ENCODE measurements at places on chromosomes 7 and 10. TPM values are rescaled to one million over a fixed set of nuclear protein-coding genes. Genes with fewer than 3 reads are reported as not detected.

Gene ABCC2
- polyA plus RNA-seq = 9.5 TPM

Gene CYP3A4
- polyA plus RNA-seq = 0.17 TPM

Gene SLC18A2
- 1.3 TPM for polyA plus RNA-seq

Gene INPP5F
- polyA plus RNA-seq = 58.8 TPM

- DNase-seq = no peak
Measured at GRCh38 chr10:85864868-85865526, 501.6 kb downstream of the GRID1 start.

DNA sequence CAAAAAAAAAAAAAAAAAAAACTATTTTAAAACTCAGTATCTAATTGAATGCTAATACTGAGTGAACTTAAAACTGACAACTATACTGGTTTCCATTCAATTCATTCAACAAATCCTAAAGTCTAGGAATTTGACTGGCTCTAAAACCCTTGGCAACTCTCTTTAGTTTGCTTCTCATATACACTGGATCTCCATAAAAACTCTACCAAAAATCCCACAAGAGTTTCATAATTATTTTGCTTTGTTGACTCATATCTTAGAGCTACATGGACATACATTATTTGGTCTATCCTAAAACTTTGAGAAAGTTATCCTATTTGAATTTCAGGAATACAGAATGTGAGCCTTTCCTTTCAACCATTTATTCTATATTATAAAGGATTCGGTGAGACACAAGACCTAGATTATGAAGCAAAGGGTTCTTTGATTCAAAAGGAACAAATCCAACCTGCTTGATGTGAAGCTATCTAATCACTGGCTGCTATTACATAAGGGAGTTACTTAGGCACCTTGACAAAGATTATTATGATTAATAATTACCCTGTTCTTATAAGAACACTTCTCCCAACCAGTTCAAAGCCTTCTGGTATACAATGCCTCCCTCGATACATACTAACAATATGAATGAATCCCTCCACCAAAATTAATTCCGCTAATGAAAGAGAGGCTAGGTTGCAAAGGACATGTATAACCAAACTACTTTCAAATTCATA lies 15.8 kb upstream of the KMT2E start:
- no peak for DNase-seq

GRCh38 chr10:91162050-91162494 lies 58.4 kb upstream of the PCGF5 start:
- DNase-seq = no peak

- DNase-seq = no peak
Measured at GRCh38 chr7:1368184-1368681, 91.0 kb downstream of the MICALL2 start.

GRCh38 chr10:66187053-66187733 lies 738.6 kb upstream of the LRRTM3 start:
- no peak for DNase-seq
